NCI-H524 (cell line): ENCODE measurements at places on chromosomes 4 and X.

DNA sequence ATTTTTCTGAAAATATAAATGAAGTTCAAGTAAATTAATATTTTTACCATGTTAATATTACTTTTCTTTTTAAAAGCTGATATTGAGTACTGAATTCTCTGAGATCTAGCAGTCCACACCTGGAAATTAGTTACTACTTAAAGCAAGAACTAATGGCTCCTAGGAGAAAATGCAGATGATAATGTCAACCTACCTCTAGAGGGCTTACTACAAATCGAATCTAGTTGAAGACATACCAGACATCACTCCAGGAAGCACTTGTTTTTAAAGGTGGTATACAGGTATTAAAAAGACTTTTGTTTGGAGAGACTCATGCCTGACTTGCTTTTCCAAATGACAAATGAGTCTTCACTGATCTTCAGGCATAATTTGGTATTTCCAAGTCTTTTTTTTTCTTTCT is 516.4 kb upstream of the BOD1L1 start:
- DNase-seq = no peak

GRCh38 chr4:156329779-156330178 is 376.1 kb upstream of the CTSO start:
- no peak for DNase-seq

- DNase-seq = no peak
Measured at GRCh38 chrX:150753357-150753756, 60.2 kb downstream of the MTMR1 start.

- no peak for DNase-seq
Measured at GRCh38 chrX:154323537-154323936, 27.9 kb downstream of the TKTL1 start.

DNA sequence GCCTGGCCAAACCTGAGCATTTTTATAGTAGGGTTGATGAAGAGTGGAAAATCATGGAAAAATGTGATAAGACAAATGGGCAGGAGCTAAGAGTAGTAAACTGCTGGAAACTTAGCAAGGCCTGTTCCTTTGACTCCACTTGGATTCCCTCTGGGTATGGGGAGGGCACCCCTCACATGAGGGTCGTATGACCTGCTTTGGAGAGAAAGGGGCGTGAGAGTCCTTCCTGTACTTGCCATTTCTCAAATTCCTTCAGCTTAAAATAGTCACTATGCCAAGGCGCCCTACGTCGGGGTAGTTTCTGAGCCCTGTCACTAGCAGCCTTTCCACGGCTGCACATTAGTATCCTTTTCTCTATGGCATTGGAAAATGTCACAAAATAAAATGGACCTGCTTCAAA is 49.1 kb downstream of the GPRIN3 start:
- no peak for DNase-seq

DNA sequence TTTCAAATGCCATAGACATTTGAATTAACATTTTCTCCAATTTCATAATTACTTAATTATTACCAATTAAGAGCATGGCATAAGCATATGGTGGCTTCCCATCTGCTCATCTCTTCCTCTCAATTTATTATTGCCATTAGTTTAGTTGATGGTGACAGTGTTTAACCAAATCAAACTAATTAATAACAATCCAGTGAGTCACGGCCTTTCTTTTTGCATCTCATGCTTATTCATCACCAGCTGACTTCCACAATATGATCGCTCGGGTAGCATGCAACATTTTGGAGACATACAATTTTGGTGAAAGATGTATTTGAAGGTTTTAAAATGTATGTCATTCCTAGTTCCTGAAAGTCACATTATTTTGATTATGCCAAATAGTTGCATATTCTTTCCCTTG is 172.8 kb upstream of the TACR3 start:
- no peak for DNase-seq

DNA sequence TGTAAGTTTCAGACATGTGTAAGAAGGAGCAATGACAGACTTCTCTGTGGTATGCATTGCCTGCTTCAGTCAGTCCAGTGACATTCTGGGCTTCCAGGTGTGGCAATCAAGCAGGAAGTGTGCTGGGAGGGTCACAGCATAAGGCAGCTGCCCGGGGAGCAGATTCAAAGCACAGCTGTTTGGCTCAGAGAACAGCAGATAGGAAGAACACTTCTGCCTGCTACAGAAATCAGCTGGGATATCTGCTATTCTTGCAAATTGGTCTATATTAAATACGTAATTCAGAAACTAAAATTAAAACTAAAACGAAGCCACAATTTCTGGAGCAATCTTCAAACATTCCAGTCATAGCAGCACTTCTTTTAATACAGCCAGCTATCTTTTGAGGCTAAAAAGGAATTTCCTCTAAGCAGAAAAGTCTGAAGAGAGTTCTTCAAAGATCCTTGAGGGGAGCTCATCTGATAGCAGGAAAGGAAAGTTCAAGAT is 47.5 kb upstream of the GALNT7 start:
- no peak for DNase-seq

- DNase-seq = no peak
Measured at GRCh38 chr4:82644734-82645126, 82.9 kb upstream of the TMEM150C start.

- no peak for DNase-seq
Measured at GRCh38 chr4:184939978-184940377, 78.3 kb upstream of the HELT start.

DNA sequence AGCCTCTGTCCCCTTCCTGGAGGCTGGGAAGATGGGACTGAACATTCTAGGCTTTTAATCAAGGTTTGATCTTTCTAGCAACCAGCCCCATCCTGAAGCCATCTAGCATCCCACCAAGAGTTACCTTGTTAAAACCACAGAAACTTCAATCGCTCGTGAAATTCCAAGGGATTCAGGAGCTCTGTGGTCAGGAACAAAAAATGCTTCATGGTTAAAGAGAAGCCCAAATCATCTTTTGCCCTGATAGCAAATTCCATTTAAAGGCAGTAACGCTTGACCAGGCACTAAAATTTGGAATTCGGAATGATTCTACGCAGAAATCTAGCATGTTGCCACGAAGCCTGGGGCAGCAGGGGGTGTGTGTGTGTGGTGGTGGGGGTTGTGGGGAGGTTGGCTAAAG is 47.8 kb downstream of the CASP6 start:
- no peak for DNase-seq

DNA sequence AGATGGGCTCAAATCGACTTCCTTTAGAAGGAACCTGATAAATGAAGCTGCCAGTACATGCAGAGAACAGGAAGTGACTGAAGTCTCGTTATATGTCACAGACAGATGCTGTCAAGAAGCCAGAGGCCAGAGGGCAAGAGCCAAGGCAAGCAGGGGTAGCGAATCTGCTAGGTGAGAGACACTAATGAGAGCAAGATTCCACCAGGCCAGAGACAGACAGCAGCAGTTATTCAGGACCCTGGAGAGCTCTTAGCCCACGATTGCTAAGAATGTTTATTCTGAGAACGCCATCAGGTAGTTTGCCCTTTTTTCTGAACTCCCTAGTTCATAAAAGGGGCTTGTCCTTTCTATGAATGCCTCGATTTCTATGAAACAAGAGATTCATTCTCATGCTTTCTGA is 73.7 kb downstream of the BEND2 start:
- no peak for DNase-seq

- DNase-seq = no peak
Measured at GRCh38 chrX:44908827-44909226, 35.8 kb downstream of the KDM6A start.

DNA sequence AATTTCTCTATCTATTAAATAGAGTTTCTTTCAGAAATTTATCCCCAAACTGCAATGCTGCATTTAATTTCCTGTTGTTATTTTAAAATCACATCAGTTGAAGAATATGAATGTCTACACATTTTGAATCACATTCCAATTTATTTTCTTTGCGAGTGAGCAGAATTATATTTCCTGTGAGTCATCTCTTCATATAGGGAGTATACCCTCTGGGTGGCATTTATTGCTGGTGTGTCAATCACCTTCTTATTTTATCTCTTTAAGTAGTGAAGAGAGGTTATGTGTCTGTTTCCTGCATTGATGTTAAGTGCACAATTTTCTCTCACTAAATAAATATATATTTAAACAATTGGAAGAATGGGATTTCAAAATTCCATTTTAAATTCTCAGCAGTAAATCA is 511.0 kb upstream of the ATOH1 start:
- DNase-seq = no peak

- no peak for DNase-seq
Measured at GRCh38 chrX:12894074-12895030, 12.1 kb upstream of the TLR8 start.

GRCh38 chr4:57329279-57329678 is 219.1 kb upstream of the IGFBP7 start:
- no peak for DNase-seq

GRCh38 chr4:156481845-156482244 is 489.8 kb downstream of the PDGFC start:
- DNase-seq = no peak
